ENCODE measurements at places on chromosomes 13 and 19.

- no peak overlapping the region for H3K4me3 ChIP-seq
- H3K36me3 ChIP-seq = no peaks in the 10 kb centered on the region
- peak; percentile 24 for DNase-seq
- H3K4me1 ChIP-seq = peaks cover 31% of the 10 kb centered on the region
- no peak overlapping the region for H3K27ac ChIP-seq
- H3K27me3 ChIP-seq = peaks cover 15% of the 10 kb centered on the region
Measured at GRCh38 chr13:74289861-74290773, 155.9 kb upstream of the KLF12 start.

GRCh38 chr13:94798738-94799137 is 86.4 kb upstream of the SOX21 start:
- H3K36me3 ChIP-seq = no peaks in the 10 kb centered on the region
- H3K27me3 ChIP-seq = no peaks in the 10 kb centered on the region

- H3K36me3 ChIP-seq = peaks cover 73% of the 10 kb centered on the region
- H3K4me1 ChIP-seq = peaks cover 4% of the 10 kb centered on the region
- H3K27me3 ChIP-seq = no peaks in the 10 kb centered on the region
- no peak for DNase-seq
- no peak overlapping the region for H3K27ac ChIP-seq
Measured at GRCh38 chr19:57887195-57887941, 1.5 kb downstream of the ZNF814 start.

GRCh38 chr13:48896312-48896711 is 79.4 kb upstream of the FNDC3A start:
- peaks cover 16% of the 10 kb centered on the region for H3K4me1 ChIP-seq
- H3K27me3 ChIP-seq = peaks cover 26% of the 10 kb centered on the region
- DNase-seq = no peak
- H3K36me3 ChIP-seq = no peaks in the 10 kb centered on the region
- no peak overlapping the region for H3K27ac ChIP-seq

DNA sequence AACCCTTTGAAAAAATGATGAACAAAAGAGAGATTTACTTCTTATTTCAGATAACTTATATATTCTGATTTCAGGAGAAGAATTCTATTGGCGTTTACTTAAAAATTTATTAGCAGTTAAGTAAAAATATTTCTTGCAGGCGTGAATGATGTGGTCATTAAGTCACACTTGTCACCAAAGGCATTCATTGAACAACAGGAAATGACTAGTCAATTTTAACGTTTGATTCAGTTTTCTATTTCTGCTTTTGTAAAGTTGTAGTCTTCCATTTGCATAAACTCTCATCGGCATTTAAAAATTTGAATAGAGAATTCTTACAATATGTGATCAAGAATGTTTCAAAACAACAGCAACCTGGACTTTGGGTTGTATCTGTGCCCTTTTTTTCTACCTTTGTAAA is 83.4 kb downstream of the GPR12 start:
- no peak for DNase-seq
- no peaks in the 10 kb centered on the region for H3K36me3 ChIP-seq
- no peaks in the 10 kb centered on the region for H3K4me1 ChIP-seq
- peaks cover 3% of the 10 kb centered on the region for H3K27me3 ChIP-seq
- H3K4me3 ChIP-seq = no peak overlapping the region

DNA sequence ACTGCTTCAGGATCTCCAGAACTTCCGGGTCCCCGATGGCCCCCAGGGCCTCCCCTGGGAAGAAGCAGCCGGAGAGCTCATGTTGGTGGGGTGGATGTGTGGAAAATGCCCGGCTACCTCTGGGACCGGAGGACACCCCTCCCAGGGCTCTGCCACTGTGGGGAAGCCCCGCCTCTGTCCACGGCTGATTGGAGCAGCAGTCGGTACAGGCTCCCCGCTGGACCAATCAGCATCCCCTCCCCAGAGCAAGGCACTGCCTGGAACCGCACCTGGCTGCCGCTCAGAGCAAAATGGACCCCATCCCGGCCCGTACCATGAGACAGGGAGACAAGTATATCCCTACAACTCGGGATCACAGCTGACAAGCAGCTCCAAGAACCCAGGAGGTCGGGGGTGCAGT is 6.4 kb downstream of the DOHH start:
- H3K27ac ChIP-seq = no peak overlapping the region
- H3K4me1 ChIP-seq = peaks cover 5% of the 10 kb centered on the region
- H3K36me3 ChIP-seq = peaks cover 45% of the 10 kb centered on the region
- peak overlapping the region; percentile 21 for H3K4me3 ChIP-seq
- no peak for DNase-seq

- no peaks in the 10 kb centered on the region for H3K36me3 ChIP-seq
- H3K4me1 ChIP-seq = peaks cover 5% of the 10 kb centered on the region
- no peak overlapping the region for H3K27ac ChIP-seq
- H3K27me3 ChIP-seq = peaks cover 13% of the 10 kb centered on the region
Measured at GRCh38 chr13:99470027-99470426, 31.2 kb upstream of the TM9SF2 start.

GRCh38 chr19:35317464-35318043 is 11.4 kb upstream of the CD22 start:
- peaks cover 8% of the 10 kb centered on the region for H3K4me1 ChIP-seq
- peaks cover 1% of the 10 kb centered on the region for H3K27me3 ChIP-seq
- no peaks in the 10 kb centered on the region for H3K36me3 ChIP-seq

- H3K36me3 ChIP-seq = no peaks in the 10 kb centered on the region
- H3K27me3 ChIP-seq = peaks cover 4% of the 10 kb centered on the region
- no peak overlapping the region for H3K27ac ChIP-seq
- no peak overlapping the region for H3K4me3 ChIP-seq
Measured at GRCh38 chr13:19881641-19882040, 18.2 kb upstream of the ZMYM5 start.

Measured in activated T-helper 2 cell treated with anti-CD3 and anti-CD28 coated beads, Interferon-gamma antibody, Interleukin-2, Interleukin-4, amounts not matched to agents 10 μg/mL and 5 μg/mL and 100 μg/mL, durations not matched to agents 14 hours and 24 hours and 36 hours (primary cell).